ENCODE measurements at places on chromosomes 6 and 20.

DNA sequence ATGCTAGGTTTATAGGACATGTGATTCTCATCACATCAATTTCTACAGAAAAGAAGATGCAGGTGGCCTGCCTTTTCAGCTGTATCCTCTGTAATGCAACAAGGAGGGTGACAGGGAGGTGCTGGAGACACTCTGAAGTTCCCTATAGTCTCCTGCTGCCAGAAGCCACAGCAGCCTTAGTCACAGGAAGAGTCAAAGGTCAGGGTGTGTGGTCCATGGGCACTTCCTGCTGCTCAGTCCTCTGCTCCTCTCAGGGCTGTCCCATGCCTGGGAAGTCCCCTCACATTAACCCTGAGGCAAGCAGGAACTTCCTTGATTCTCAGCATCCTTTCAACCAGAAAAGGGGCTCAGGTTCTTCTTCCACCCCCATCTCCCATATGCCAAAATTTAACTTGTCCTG is 144.8 kb upstream of the FOXA2 start:
- no peak for DNase-seq

- no peak for DNase-seq
Observed at GRCh38 chr6:30544666-30545272, 11.5 kb downstream of the GNL1 start.

GRCh38 chr6:83978997-83979396 is 54.6 kb upstream of the MRAP2 start:
- DNase-seq = no peak

GRCh38 chr20:35599776-35600120 is 15.9 kb upstream of the SPAG4 start:
- no peak for DNase-seq

DNA sequence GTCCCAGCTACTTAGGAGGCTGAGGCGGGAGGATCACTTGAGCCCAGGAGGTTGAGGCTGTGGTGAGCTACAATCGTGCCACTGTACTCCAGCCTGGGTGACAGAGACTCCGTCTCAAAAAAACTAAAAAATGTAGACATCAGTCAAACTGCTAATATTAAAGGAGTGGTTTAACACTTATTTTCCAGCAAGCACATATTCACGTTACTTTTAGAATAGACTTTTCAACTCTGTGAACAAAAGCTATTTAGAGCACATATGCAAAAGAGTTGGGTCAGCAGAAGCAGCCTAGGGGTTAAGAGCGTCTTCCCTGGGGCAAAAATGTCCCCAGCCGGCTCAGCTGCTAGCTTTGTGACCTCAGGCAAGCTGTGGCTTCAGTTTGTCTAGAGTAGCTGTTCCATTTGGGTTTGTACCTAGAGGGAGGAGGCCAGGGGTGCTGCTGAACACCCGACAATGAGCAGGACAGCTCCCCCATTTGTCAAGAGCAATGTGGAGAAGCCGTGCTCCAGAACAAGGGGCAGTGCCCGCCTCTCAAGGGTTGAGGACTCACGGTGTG is 62.5 kb upstream of the PTGIS start:
- DNase-seq = no peak

- DNase-seq = no peak
Observed at GRCh38 chr6:16505711-16506357, 255.4 kb downstream of the ATXN1 start.

DNA sequence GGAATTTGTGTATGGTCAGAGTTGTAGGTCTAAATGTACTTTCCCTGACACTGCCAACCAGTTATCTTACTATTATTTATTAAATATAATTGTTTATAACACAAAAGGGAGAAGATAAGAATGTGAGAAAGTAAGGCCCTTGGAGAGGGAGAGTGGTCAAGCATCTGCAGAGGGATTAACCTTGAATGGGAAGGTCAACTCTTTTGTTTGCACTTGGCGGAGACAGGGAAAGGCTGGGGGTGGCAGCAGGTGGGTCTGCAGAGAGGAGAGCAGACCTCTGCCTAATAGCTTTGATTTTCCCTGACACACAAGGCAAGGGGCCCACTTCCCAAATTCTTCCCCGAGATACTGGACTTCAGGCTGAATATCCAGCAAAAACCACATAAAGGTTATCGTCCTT is 4.2 kb downstream of the LRP11 start:
- DNase-seq = no peak

Measured in central memory CD8-positive, alpha-beta T cell (primary cell).